ENCODE measurements at places on chromosomes 11 and 22.

GRCh38 chr11:23370580-23371275, 510.5 kb upstream of the CCDC179 start:
- no peak for DNase-seq

DNA sequence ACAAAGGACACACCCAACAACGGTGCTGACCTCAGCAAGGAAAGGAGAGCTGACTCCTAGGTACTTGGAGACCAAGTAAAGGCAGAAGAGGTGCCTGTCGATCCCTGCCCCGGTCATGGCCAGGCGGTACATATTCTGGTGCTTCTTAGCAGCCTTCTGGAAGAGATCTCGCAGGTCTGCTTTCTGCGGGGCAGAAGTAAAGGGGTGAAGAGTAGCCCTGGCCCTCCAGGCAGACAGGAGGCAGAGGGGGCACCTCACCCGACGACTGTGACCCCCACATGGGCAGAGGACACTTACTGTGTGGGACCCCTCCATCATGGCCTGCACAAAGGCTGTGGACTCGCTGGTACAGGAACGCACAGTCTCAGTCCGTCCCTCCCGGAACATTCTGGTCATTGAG, 7.4 kb downstream of the CPT1B start:
- no peak for DNase-seq

- DNase-seq, result no peak
Observed at GRCh38 chr11:88508418-88508758, 170.9 kb upstream of the CTSC start.

- DNase-seq, result no peak
Observed at GRCh38 chr11:76249195-76249741, 43.0 kb upstream of the WNT11 start.

DNA sequence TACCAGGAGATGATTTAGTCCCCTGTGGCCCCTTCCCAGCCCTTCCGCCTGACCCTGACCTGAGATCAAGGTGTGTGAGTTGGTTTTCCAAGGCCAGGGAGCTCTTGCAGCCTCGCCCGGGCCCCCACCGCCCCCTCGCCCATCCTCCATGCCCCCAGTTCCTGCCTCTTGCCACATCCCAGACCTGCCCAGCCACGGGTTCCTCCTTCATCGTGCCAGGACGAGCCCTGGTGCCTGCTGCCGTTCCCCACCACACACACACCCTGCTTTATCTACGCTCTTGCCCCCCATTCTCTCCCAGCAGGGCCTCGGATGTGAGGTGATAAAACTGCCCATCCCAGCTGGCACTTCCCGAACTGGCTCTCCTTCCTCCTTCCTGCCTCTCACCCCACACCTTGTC, 1.4 kb upstream of the LIF start:
- DNase-seq, result no peak

GRCh38 chr11:122778148-122778547, 60.2 kb upstream of the CRTAM start:
- no peak for DNase-seq

- no peak for DNase-seq
Observed at GRCh38 chr11:19777377-19778102, 64.9 kb downstream of the NAV2 start.

GRCh38 chr11:63937713-63938478, 906 bp upstream of the NAA40 start:
- DNase-seq, result no peak

DNA sequence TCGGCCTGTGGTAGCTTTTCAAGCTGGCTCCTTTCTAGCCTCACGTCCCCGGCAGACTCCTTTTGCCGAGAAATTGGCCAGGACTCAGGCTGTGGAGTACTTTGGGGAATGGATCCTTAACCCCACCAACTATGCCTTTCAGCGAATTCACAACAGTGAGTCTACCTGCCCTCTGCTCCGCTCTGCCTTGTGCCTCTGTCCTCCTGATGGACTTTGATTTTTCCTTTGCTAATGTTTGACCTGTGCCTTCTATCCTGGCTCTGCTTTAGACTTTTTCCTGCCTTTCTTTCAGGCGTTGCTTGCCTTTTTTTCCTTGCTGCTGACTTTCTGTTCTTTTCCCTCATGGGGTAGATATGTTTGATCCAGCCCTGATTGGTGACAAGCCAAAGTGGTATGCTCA, 12.5 kb downstream of the MADD start:
- DNase-seq, result no peak

DNA sequence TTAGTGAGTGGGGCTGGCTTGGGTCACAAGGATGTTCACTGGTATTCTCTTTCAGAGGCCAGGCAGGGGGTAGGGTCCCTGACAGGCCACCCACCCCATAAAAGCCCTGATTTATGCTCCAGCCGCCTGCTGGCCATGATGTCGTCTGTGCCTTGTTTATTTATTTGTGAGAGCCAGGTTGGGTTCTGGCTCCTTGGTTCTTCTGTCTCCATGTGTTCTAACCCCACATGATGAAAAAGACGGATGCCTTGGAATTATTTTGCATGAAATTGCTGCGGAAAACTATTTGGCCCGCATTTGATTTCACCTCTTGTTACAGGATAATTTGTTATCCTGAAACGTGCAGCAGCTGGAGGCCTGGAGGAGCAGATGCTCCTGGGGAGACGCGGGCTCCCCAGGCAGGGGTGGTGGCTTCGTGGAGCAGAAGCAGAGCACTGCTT, 46.3 kb upstream of the WNT11 start:
- DNase-seq, result no peak
